ENCODE measurements at places on chromosomes 2 and 18.

- DNase-seq: no peak
These were observed 527.7 kb downstream of the TNS1 start for GRCh38 chr2:217475101-217475500.

- DNase-seq: peak; percentile 100
These were observed 14.3 kb downstream of the MALL start for GRCh38 chr2:110101280-110101844.

DNA sequence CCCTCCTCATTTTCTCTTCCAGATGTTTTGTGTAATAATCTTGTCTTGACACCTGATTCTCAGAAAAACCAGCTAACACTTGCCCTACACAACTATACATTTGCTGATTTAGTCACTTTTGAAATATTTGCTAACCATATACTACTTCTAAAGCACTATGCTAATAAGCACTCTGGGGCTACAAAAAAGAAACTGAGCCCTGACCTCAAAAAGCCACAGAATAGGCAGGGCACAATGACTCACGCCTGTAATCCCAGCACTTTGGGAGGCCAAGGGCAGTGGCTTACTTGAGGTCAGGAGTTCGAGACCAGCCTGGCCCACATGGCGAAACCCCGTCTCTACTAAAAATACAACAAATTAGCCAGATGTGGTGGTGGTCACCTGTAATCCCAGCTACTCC lies 266.0 kb downstream of the RAD51AP2 start:
- peak; percentile 17 for DNase-seq

- no peak for DNase-seq
These were observed 9.1 kb upstream of the IL1RN start for GRCh38 chr2:113118263-113118657.

DNA sequence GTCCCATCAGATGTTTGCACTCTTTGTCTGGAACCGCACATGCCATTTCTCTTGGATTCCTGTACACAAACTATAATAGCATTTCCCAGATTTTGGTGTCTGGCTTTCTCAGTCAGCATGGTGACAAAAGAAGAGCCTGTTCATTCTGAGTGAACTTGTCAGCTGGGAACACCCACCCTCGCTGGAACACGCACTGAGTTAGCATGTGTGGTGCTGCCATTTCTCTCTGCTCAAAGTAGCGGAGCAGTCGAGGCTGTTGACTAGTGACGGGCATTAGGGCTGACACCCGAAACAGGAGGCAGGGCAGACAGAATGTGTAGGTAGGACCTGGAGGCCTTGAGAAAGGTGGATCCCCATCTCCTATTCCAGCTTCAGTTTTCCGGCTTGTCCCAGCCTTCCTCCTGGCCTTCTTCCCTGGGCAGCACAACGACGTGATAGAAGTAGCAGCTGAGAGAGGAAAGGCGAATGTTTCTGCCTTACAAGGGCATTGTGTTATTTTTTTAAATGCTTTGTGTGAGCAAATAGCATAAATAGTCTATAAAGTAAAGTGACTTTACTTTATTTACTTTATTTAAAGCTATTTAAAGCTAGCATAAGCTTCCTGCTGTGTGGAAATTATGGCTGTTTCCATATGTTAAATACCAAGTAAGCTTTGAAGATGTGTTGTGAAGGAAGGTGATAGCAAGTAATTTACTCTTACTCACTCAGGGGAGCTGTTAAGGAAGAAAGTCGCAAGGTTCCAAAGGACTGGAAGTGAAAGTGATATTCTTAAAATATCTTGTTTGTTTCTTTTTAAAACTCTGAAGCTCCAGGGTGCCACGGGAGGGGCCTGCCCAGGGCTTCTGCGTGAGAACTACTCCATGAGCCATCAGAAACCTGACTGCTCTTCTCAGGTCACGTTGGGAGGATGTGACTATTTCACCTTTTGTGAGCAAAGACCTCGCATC lies 272.6 kb downstream of the NEDD4L start:
- no peak for DNase-seq

DNA sequence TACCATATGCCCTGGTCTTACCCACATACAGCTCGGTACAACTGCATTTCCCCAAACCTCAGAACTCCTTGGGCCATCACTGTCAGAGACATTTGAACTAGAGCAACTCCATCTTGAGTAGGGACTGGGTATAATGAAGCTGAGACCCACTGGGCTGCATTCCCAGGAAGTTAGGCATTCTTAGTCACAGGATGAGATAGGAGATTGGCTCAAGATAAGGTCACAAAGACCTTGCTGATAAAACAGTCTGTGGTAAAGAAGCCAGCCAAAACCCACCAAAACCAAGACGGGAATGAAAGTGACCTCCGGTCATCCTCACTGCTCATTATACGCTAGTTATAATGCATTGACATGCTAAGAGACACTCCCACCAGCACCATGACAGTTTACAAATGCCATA lies 131.3 kb downstream of the PIK3C3 start:
- DNase-seq: no peak

GRCh38 chr2:98476192-98476868 lies 31.7 kb downstream of the INPP4A start:
- DNase-seq: no peak

DNA sequence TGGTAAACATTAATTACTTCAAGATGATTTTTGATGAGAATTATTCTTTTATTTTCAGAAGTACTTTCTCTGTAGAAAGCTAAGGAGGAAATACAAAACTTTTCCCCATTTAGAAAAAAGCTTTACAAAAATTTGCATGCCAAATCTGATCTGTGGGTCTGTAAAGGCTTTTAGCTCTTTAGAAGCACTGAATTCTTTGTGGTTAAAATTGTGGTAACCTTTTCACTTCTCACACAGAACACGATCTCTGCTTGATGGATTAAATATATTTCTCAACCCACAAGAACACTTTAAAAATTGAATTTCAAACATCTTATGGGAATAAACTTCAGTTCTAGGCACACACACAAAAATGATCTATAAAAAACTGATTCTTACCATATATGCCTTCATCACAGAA lies 63.7 kb downstream of the VIL1 start:
- DNase-seq: peak; percentile 17

DNA sequence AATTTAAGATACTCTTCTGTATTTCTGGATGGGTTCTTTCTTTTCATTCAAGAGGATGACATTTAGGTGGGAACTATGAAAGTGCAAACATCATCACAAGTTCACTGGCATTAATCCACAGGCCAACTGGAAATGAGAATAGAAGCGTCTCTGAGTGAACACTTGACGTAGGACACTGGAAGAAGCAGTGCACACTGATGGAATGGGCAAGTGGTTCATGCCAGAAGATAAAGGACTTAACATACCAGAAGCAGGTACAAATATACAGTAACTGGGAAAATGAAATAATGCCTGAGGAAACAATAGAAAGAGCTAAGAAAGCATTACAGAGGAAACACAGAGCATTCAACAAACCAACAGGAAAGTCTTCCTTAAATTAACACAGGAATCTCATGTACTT lies 120.9 kb upstream of the CCDC195 start:
- no peak for DNase-seq

- no peak for DNase-seq
These were observed 67.3 kb downstream of the CTNNA2 start for GRCh38 chr2:79580175-79580574.

GRCh38 chr2:205613970-205614559 lies 68.2 kb upstream of the NRP2 start:
- DNase-seq: no peak
